ENCODE measurements at places on chromosomes 5 and 9. TPM values are rescaled to one million over a fixed set of nuclear protein-coding genes. Genes with fewer than 3 reads are reported as not detected.

DNA sequence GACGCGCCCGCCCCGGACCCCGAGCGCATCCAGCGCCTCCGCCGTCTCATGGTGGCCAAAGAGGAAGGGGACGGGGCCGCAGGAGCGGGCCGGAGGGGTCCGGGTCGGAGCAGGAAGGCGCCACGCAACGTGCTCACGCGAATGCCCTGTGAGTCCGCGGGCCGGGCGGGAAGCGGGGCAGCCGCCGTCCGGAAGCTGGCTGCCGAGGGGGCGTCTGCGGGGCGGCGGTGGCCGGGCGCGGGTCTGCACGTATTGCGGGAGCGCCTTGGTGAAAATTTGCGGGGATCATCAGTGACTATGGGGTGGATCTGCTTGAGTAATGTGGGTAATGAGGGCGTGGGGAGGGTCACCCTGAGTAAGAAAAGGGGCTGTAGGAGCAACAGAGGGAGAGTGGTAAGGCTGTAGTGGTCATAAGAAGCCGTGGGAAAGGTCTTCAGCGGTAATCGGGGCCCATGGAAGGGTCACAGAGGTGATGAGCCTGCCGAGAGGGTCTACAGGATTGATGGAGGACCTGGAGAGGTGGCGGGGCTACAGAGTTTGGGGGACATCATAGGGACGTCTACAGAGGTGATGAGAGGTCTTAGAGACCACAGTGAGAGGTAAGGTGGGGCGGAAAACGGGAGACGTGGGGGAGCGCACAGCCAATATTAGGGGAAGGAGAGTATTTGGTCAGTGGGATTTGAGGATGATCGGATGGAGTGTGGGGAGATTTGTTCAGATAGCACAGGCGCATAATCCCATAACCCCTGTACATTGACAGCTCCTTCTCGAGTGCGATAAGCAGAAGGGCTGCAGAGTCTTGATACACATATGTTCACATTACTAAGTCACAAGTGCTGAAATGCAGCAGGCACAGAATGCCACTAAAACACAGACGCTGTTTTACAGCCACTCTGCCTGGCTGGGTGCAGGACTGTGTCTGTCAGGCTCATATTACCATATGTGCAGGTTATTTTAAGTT is 819 bp downstream of the LSM11 start:
- no peak for DNase-seq

DNA sequence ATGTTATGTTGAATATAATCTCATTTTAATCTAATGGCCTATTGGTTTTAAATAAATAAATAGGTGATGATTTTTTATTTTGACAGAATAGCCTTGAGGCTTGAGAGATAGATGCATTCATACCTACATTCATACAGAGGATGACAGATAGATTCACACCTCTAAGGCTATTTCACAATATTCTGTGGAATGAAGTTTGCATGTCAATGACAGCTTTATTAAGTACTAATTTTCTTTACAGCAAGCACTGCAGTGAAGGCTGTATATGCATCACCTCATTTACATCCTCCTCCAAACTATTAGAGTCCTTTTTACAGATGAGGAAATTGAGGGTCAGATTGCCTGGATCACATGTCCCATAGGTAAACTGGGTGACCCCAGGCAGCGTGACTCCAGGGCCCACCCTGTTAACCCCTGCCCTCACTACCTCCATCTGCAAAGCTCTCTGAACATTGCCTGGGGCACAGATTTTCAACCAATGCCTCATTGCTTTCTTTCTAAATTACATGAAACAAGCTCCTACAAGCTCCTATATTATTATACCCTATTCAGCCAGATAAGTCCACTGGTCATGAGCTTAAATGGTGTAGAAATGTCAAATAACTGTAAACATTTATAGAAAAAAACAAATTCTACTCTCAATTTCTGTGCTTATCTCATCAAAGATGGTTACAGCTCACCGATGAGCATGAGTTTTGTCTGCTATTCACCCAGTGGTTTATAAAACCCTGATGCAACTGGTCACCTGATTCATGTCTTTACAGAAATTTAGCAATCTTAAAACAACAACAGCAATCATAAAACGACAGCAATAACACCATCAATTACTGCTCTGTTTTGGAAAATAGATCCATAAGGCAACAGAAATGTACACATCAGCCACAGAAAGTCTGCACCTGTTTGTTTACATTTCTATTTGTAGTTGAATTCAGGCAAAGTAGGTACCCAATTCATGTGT is 338.0 kb downstream of the NSG2 start:
- DNase-seq, result no peak

GRCh38 chr9:37407468-37407867 is 15.0 kb upstream of the GRHPR start:
- no peak for DNase-seq

DNA sequence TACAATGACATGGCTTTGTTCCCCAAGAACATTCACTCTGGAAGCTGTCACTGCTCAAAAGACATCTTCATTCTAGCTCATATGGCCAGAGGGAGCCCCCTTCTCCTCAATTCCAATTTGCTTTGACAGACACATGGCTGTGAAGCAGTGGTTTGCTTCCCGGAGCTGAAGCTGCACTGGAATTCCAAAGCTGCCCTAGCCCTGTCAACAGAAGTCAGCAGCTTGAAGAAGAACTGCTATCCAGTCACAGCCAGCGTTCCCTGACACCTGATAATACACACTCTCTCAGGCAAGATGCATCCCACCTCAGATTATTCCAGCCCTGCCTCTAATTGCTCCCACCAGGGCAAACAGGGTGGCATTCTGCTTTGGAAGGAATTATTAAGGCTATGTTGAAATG is 93.7 kb downstream of the SEMA5A start:
- DNase-seq, result no peak

DNA sequence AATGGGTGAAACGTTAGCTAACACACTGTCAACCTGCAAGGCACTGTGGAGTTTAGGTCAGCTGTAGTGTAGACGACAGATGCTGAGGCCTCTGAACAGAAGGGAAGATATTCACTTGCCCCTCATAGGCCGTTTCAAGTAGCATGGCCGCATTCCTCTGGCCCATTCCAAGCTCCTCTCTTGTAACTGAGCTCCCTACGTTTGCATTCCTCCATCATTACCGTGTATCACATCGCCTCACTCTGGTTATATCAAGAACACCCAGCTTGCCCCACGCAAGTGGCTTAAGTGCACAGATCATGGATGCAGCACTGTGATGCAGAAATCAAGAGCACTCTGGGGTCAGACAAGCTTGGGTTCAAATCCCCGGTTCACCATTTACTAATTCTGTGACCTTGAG is 43.3 kb downstream of the PRELID2 start:
- no peak for DNase-seq

DNA sequence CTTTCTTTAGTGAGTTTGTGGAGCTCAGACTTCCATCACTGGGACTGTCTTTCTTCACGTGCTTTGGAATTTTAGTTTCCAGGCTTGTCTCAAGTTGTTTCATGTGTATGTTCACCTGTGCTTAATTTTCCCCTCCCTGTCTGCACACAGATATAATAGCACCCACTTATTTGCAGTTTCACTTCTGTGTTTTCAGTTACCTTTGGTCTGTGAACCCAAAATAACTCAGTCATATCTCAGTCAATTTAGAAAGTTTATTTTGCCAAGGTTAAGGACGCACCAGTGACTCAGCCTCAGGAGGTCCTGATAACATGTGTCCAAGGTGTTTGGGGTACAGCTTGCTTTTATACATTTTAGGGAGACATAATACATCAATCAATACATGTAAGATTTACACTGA is 330.4 kb downstream of the ICE1 start:
- DNase-seq, result no peak

- DNase-seq, result no peak
Observed at GRCh38 chr9:131046093-131046380, 37.1 kb downstream of the LAMC3 start.

DNA sequence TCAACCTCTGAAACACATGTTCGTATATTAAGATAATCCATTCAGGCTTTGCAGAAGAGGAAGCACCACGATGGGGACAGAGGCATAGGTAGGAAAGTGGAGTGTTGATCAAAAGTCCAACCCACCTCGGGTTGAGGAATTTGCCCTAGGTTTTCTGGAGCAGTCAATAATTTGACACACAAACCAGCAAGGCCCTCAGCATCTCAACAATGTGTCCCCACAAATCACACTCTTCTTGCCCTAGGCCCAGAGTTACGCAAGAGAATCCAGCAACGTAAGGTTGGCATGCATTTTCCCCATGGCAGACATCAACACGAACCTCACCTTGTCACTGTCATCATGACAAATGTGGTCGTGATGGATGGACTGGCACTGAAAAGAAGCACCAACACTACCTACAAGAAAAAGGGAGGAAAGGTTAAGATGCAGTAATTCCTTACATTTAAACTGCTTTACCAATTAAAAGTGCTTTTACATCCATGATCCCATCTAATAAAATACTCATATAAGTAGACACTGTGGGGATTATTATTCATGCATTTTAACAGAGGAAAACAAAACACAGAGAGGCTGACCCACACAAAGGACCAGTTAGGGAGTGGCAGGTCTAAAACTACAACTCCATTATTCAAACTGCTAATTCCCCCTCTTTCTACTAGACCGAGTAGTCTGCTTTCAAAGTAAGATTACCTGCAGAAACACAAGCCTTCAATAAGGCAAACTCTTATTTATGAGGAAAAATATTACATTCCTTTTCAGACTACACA is 24.4 kb upstream of the RNF38 start:
- no peak for DNase-seq

DNA sequence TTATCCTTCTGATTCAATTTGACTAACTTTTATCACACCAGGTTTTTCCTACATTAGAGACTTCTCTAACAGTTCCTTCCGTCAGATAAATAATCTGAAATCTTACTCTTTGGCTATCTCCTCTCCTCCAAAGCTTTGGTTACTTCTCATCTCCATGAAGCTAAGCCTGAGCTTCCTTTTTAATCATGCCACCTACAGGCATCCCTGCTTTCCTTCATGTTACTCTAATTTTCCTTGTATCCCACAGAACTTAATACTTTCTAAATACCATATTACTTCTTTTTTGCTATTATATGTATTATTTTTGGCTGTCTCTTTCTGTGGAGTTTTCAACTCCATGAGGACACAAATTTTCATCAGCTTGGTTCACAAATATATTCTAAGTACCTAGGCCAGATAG is 49.7 kb downstream of the C9 start:
- no peak for DNase-seq

GRCh38 chr5:142826741-142827492 is 56.7 kb downstream of the ARHGAP26 start:
- DNase-seq, result no peak

GRCh38 chr9:35142037-35142436 is 19.8 kb upstream of the UNC13B start:
- DNase-seq, result no peak

DNA sequence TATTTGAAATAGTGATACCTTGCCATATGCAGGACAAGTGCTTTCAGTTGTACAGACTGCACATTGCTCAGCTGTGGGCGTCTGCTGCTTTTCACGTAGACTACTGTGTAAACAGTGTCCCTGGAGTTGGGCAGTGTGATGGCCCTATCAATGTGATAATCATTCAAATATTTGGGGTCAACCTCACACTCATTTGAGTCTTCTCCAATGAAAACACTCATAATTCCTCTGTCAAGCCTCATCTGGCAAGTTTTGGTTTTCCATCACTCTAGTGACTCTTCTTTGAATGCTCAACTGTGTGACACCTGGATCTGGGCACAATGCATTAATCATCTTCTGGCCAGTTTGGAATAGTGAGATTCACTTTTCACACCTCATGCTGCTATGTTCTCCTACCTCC is 64.4 kb downstream of the UGCG start:
- DNase-seq, result no peak

DNA sequence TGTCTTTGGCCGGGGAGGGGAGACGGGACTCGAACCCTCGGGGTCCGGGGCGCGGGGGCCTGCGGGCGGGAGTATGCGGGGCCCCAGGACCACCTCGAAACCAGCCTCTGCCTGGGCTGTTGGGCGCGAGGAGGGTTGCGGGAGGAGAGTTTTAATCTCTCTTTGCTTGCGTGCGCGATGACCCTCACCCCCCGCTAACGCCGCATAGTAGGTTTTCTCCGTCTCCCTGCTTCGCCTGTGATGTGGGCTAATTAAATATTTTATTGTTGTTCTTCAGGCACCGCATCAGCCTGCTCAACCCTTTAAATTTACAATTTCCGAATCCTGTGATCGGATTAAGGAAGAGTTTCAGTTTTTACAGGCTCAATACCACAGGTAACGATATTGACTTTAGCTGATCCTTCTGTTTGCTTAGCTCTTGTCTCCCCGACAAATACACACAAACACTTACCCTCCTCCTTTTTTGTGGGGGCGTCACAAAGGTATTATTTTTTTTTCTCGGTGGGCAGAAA is 1.7 kb downstream of the TLE4 start:
- DNase-seq, result no peak

- DNase-seq, result no peak
Observed at GRCh38 chr9:21967169-21967568, 27.0 kb downstream of the CDKN2A start.

GRCh38 chr5:130289132-130290088 is 385.1 kb downstream of the CHSY3 start:
- no peak for DNase-seq

DNA sequence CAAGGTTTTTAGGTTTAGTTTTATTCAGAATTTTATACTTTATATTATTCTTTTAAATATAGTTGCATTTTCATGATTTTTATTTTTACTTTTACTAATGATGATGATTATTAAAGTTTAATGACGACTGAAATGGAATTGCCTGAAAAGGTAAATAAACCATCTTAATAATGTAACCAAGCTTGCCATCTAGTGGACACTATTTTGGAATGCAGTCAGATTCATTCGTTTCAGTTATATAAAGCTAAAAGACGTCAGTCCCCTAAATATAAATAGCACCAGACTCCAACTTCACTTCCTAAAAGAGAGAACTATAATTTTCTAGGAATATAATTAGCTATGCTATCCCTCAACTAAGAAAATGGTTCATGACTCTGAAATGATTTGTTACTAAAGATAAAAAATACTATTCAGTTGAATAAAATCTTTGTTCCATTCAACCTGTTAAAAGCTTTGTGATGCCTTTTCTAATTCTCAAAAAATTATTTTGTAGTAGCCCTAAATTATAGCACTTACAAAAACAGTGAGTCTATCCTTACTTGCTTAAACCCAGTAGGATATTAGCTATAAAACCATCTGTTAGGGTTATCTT is 19.9 kb downstream of the ABITRAM start:
- no peak for DNase-seq

DIRAS2 gene
- 0.16 TPM for total RNA-seq

SPINK1 gene
- 1.8 TPM for total RNA-seq

CCDC192 gene
- not detected for total RNA-seq

ZNF354B gene
- 8.2 TPM for total RNA-seq

TERT gene
- not detected for total RNA-seq

HABP4 gene
- 29.7 TPM for total RNA-seq

C5orf58 gene
- total RNA-seq, result not detected

SCAI gene
- 4.8 TPM for total RNA-seq
